ENCODE measurements at places on chromosomes 6 and 20.
A peak's percentile ranks its signal among the peaks of the same experiment; 100 is the strongest.

DNA sequence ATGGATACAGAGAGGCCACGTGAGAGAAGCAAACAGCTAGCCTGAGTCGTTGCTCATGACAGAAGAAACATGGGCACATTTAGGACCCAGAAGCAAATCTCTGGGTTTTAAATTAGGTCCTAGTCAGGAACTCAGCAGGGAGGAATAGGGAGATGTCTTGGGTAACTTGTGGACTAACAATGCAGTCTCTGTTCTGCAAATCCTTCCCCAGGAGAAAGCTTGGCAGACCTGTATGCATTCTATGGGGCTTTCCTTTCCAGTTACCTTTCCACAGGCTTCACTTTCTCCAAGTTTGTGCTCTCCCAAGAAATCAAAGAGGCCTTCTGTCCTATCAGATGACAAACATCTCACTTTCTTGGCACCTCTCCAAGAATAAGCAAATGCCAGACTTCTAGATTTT, 47.2 kb upstream of the PLCB4 start:
- peak; percentile 59 for DNase-seq

GRCh38 chr6:155115893-155116570, 120.9 kb downstream of the TIAM2 start:
- no peak for DNase-seq

GRCh38 chr6:142671791-142672190, 273.2 kb downstream of the HIVEP2 start:
- DNase-seq, result no peak

DNA sequence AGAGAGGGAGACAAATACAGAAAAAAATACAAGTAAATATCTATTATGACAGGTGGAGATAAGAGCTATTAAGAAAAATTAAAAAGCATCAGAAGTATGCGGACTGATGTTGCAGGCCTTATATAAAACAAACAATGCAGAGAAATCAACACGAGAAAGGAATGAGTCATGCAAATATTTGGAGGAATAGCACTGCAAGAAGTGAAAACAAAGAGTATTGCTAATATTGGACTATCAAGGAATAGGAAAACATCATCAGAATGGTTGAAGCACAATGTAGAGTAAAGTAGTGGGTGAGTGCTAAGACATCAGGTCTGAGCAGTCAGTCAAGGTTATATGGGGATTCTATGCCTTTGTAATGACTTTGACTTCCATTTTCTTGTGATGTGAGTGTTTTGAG, 657.5 kb upstream of the GJE1 start:
- no peak for DNase-seq

- no peak for DNase-seq
These were observed 95.8 kb upstream of the FOXA2 start for GRCh38 chr20:22680031-22680740.

- DNase-seq, result peak; percentile 26
These were observed 882 bp upstream of the FAM184A start for GRCh38 chr6:119079283-119079809.

- DNase-seq, result no peak
These were observed 135.2 kb downstream of the DLL1 start for GRCh38 chr6:170155464-170156196.

DNA sequence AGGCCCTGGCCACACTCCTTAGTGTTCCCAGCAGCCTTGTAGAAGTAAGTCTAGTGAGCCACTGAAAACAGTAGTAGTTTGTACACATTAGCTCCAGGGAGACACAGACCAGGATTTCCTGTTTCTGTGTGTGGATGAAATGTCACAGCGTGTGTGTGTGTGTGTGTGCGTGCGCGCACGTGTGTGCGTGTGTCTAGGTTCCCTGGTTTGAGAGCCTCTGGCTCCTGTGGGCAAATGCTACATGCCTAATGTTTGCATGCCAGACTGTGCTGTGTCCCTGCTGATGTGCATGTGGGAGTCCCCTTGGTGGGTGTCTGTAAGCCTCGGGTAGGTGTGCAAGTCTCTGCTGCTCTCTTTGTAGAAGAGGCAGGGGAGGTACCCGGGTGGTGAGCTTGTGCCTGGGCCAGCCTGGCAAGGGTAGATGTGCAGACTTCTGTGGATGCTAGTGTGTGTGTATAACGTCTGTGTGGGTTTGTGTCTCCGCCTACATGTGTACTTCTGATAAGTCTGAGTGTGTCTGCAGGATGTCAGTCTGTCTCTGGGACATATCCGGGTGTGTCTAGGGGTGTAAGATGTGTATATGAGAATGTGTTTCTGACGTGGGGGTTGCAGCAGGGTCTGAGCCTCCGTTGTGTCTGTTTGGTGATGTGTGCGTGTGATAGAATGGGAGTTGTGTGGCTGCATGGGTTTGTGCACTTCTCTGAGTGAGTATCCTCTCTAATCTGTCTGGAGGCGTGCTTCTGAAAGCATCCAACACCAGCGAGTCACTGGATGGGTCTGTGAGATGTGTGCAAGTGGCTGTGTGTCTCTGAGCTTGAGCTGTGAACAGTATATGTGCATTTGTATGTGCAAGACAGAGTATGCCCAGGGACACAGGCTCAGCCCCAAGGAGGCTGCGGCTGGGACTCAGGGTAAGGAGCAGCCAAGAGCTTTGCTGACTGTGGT, 19.0 kb upstream of the TLDC2 start:
- no peak for DNase-seq

GRCh38 chr6:149964308-149965193, 808 bp downstream of the ULBP1 start:
- no peak for DNase-seq

GRCh38 chr20:42051921-42052320, 433.7 kb upstream of the CHD6 start:
- no peak for DNase-seq

DNA sequence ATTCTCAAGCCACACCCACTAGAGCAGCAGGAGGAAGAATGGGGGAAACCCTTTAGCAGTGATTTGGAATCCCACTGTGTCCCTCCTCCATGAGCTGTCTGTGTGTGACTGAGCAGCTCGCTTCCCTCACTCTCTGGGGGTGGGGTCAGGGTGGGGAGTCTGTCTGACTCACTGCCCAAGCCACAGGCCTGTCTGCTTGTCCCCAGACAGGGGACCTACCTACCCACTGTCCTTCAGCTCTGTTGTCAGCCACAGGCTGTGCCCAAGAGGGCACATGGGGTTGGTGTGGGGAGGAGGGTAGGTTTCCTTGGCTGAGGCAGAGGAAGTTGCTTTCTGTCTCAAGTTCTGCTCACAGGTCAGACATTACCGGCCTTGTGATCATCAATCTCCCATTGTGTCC, 127.0 kb downstream of the MAFB start:
- no peak for DNase-seq

DNA sequence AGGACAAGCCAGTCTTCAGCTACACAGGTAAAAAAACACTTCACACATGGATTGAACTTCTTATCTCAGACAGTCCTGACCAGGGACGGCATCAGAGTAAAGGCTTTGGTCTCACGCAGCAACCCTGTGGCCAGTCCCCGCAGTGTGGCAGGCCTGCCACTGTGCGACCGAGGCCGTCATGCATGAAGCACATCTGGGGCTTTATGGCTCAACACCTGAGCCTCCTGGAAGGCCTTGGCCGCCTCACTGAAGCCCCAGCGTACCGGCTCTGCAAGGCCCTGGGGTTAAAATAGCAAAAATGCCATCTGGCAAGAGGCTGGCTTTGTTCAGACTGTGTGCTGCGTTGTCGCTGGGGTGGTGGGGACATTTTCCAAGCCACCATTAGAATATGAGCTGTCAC, 32.8 kb downstream of the TBC1D7 start:
- DNase-seq, result no peak

DNA sequence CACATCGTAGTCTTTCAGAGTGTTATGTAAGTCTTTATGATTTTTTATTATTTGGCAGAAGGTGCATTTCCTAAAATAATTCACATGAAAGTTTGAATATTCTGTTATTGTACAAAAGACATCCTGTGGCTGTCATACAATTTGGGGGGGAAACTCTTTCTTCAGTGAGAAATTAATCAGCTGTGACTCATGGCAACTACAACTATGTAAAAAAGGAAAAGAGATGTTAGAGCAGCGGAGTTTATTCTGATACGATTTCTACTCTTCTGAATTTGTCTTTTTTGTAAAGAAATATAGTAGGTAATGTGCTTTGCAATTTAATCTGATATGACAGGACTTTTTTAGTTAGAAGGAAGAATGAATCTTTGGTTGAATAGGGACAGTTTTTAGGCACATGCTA, 14.2 kb downstream of the COL19A1 start:
- DNase-seq, result no peak

DNA sequence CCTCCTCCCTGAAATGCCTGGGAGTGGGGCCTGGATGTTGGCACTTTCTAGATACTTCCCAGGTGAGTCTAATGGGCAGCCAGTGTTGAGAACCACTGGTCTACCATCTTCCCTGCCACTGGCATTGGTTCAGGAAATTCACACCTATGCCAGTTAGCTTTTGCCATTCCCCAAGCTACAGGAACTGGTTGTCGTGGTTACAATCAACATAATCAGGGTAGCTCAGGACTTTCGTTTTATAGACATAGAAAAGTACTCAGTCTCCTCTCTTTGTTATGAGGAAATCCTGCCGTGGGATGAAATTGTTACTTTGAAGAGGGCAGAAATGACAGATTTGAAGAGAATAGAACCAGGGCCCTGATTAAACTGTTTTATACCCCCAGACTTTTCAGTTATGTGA, 127.9 kb upstream of the FOXO3 start:
- DNase-seq, result no peak

DNA sequence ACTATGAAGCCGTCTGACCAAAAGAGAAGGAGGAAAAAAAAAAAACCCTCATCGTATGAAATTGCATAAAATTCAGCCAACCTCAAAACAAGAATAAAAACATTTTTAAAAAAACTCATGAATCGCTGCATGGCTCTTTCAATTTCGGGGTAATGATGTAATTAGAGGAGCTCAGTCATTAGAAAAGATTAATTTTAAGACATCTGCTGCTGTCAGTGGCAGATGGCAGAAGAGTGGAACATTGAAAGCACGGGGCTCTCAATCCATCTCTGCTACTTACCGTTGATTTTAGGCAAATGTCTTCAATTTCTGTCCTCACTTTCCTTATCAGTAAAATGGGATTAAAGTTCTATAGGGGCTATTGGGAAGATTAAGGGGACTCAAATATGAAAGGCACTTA, 79.1 kb downstream of the EYA2 start:
- no peak for DNase-seq

- DNase-seq, result no peak
These were observed 153.0 kb downstream of the BCAS1 start for GRCh38 chr20:53917145-53918019.

- DNase-seq, result no peak
These were observed 344.7 kb downstream of the CDH26 start for GRCh38 chr20:60302875-60303274.

DNA sequence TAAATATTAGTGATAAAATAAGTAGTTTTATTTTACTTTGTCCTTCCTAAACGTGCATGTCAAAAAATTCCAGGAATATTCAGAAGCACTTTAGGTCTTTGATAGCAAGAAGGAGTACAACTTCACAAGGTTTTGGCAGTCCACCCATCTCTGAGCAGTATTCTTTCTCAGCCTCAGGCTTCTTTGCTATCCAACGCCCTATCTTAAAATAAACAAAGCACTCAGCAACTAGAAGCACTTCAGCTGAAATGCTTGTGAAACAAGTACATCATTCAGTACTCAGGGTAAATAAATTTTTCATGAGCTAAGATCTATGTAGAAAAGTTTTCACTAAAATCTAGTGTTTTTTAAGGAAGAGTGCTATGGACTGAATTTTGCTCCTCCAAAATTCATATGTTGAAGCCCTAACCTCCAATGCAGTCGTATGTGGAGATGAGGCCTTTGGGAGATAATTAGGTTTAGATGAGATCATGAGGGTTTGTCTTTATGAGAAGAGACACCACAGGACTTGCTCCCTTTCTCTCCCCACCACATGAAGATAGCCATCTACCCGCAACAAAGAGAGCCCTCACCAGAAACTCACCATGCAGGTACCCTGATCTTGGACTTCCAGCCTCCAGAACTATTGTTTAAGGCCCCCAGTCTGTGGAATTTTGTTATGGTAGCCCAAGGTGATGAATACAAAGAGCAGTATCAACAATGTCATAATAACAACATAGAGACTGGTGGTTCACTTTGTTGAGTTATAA, 539.1 kb downstream of the TFAP2A start:
- no peak for DNase-seq

DNA sequence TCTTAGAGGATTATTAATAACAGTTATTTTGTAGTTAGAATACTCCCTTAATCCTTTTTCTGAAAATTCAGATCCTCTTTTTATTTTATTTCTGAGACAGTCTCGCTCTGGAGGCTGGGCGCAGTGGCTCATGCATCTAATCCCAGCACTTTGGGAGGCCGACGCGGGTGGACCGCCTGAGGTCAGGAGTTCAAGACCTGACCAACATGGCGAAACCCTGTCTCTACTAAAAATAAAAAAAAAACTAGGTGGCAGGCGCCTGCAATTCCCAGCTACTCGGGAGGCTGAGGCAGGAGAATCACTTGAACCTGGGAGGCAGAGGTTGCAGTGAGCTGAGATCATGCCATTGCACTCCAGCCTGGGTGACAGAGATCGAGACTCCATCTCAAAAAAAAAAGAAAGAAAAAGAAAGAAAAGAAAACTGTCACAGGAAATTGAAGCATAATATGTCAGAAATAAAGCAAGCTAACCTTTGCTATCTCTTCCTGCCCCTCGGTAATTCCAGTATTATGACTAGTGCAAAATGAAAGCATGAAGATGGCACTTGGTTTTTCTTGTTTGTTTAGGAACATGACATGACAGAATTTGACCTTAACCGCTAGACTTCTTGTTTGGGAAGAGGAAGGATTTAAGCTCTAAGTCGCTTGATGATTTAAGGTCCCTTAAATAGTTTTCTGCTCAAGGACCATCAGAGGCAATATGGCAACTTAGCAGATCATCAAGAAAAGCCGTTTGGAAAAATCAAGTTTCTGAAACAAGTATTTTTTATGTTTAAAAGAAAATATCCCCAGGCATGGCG, 1.8 kb upstream of the RBM39 start:
- DNase-seq, result no peak

GRCh38 chr6:39980839-39981580, 46.7 kb upstream of the MOCS1 start:
- DNase-seq, result peak; percentile 65

GRCh38 chr6:75497994-75498393, 4.4 kb upstream of the FILIP1 start:
- no peak for DNase-seq

DNA sequence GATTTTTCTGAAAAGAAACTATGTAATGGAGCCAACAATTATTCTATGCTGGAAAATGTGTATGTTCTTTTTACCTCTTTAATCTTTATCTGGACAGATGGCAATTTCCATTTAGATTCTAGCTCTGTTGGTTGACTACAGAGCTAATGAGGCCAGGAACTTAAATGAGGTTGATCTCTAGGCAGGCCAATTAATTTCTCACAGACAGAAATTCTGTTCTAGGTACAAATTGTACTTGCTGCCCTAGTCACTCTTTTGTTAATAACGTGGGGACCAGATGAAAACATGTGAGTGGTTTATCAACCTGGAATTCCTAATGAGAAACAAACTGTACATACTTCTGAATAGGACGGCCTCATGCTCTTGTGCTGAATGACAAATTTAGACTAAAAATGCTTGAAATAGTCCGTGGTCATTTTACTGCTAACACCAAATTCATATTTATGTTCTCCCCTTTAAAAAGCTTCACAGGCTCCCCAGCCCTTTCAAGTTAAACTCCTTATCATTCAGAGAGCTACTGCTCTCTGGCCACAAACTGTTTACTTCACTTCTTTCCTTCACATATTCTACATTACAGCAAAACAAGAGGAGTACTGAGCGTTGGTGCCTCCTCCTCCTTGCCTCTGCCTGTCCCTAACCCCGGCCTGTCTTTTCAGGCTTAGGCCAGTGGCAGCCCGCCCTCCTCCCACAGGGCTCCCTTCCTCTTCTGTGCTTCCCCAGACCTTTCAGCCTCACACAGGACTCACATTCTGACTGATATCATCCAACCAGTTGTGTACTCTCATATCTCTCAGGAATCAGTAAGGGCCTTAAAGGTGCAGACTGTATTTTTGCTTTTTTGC, 41.4 kb downstream of the DTNBP1 start:
- DNase-seq, result peak; percentile 42

All from NCI-H510A treated with DMSO at 0.1 percent for 48 hours (cell line).